ENCODE measurements at places on chromosomes 6 and 20.

DNA sequence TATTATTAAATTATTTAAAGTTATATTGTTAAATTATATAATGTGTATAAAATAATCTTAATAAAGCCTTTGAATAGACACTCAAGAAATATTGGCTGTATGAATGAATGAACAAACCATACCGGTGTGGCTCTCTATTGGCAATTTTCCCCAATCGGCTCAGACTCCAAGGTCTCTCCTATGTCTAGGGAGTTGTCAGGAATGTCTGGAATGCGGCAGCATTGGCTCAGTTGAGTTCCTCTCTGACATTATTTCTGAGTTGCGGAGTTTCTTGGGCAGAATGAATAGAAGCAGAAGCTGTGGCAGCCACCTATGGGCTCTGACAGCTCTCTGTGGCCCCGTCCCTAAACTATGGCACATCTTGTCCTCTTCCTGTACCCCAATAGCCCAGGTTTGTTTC lies 111.0 kb downstream of the SOBP start:
- DNase-seq, result peak; percentile 12

DNA sequence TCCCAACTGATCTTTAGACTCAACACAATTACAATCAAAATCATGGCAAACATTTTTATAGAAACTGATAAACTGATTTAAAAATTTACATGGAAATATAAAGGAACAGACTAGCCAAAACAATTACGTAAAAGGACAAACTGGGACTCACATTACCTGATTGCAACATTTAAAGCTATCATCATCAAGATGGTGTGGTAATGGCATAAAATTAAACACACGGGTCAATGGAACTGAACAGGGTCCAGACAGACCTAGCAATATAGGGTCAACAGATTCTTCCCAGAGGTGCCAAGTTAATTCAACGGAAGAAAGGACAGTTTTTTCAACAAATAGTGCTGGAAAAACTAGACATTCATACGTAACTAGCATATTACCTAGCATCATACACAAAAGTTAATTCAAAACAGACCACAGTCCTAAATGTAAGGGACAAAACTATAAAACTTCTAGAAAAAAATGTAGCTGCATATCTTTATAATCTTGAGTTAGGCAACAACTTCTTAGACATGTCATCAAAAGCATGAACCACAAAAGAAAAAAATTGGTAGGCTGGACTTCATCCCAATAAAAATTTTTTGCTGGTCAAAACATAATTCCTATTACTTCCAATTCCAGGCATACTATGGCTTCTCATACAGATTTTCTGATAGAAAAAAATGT lies 147.4 kb upstream of the BEND6 start:
- no peak for DNase-seq

GRCh38 chr20:21380711-21381110 lies 16.6 kb downstream of the NKX2-4 start:
- DNase-seq, result no peak

DNA sequence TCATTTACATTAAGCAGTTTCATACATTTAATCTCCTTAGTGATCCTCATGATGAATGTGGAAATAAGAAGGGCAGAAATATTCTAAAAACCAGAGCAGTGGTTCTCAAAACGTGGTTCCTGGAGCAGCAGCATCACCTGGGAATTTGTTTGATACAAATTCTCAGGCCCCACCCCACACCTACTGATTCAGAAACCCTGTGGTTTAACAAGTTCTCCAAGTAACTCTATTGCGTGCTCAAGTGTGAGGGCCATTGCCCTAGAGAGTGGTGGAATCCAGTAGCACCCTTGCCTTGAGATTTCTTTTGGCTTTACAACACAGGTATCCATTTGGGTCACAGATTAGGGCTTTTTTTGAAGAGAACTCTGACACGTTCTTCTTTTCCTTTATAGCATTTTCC lies 354.6 kb upstream of the FLRT3 start:
- DNase-seq, result no peak

- DNase-seq, result no peak
Observed at GRCh38 chr6:163570579-163571231, 156.2 kb downstream of the QKI start.

GRCh38 chr6:14903176-14904038 lies 342.5 kb upstream of the JARID2 start:
- DNase-seq, result no peak

GRCh38 chr6:16760516-16761470 lies at the start of gene ATXN1:
TSS of gene ATXN1 (minus strand) at chr6:16761460.
- no peak for DNase-seq

- DNase-seq, result peak; percentile 4
Observed at GRCh38 chr6:144559865-144560593, 274.9 kb downstream of the UTRN start.

- DNase-seq, result no peak
Observed at GRCh38 chr20:62769346-62770071, 26.8 kb upstream of the MRGBP start.

- no peak for DNase-seq
Observed at GRCh38 chr6:46412662-46413061, 78.6 kb downstream of the RCAN2 start.

DNA sequence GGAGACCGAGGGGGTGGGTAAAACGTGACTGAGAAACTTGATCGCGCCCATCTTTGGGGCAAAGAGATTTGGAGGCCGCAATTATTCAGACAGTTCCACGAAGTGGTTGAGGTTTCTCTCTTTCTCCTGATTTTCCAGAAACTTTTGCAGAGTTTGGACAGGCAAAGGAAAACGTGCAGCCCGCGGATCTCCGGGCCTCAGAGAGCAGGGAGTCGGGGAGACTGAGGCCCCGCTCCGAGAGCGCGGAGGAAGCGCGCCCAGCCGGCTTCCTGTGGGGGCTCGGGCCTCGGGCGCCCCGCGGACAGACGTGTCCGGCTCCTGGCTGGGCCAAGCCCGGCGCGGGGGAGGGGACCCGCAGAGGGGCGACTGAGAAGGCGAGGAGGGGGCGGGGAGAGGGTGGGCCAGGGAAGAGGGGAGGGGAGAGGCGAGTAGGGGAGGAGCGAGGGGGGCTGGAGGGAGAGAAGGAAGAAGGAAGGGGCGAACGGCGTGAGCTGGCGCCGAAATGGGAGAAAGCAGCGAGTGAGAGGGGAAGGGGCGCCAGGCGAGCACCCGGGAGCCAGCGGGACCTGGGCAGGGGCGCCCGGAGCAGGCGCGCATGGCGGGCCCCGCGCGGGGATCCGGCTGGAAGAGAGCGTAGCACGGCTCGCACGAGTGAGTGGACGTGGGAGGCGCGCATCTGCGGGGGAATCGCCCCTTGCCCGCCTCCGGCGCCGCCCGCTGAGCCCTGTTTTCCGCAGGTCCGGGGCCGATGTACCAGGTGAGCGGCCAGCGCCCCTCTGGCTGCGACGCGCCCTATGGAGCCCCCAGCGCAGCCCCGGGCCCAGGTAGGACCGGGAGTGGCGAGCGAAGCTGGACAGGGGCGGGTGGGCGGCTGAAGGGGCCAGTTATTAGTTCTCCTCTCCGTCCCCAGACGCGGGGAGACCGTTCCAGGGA lies at the start of gene MDFI:
Gene MDFI, plus strand, starts transcription at position 467 of the 933 bp plus-strand sequence. Its CDS starts 282 bp downstream, at position 749.
- DNase-seq, result no peak

GRCh38 chr20:37265152-37265551 lies 3.5 kb upstream of the GHRH start:
- DNase-seq, result no peak

DNA sequence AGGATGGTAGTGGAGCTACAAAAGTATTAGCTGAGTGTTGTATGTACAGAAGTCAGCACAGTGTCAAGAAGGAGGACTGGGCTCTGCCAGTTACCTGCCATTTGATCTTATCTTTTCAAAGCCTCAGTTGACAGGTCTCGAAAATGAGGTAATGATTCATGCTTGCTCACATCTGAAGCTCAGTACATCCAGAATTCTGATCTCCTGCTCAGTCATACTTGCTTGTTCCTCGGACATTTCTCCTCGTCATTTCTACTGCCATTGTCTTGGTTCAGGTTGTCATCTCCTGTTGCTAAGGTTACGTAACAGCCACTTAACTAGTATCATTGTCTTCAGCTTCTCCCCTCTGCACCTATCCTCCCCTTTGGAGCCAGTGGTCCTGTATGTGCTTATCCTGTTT lies 89.5 kb downstream of the SLX4IP start:
- no peak for DNase-seq

GRCh38 chr6:74044417-74045096 lies 348.6 kb downstream of the CD109 start:
- DNase-seq, result no peak

- no peak for DNase-seq
Observed at GRCh38 chr6:72746276-72746675, 124.4 kb downstream of the KCNQ5 start.

DNA sequence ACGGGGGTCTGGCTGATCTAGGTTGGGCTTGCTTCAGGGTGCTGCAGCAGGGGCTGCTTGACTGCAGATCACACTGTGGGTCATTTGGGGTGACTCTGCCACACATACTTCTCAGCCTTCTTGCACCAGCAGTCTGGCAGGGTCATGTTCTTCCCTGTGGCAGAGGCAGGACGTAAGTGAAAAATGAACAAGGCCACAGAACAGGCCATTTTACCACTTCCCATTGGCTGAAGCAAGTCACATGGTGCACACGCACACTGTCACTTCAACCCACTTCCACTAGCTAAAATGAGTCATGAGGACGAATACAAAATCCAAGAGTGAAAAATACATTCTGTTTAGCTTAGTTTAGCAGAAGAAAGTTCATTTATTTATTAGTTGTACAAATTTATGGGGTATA lies 168.6 kb upstream of the GGTLC1 start:
- no peak for DNase-seq

GRCh38 chr6:46024124-46024769 lies 8.6 kb upstream of the CLIC5 start:
- no peak for DNase-seq

DNA sequence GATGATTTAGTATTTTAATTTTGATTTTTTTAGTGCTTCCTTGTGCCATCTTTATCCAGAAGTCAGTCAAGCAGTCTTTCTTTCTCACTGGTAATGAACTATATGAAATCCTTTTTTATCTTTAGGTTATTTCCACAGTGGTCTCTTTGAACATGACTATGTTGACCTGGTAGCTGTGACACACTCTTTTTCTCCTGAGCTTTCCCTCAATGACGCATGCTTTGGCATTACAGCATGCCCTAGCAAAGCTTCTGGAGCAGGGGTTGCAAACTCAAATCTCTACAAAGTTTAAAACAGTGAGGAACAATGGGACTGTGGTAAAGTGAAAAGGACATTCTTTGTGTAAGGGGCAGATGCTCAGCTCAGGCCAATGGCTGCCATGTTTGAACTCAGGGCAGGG lies 4.5 kb upstream of the PLAGL1 start:
- DNase-seq, result no peak

DNA sequence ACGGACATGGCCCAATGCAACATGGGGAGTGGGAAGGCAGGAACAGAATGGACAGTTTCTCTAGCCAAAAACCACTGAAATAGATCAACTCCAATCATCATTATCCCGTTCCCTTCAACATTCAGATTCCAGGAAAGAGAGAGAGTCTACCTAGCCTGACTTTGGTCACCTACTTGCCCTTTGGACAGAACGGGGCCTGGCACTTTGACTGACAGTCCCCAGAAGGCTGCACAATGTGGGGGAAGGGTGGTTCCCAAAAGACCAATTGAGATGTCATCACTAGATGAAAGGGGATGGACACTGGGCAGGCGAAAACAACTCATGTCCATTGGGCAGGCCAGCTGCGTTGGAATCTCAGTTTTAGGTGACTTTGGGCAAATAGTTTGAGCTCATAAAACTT lies 15.0 kb upstream of the KIF16B start:
- no peak for DNase-seq

DNA sequence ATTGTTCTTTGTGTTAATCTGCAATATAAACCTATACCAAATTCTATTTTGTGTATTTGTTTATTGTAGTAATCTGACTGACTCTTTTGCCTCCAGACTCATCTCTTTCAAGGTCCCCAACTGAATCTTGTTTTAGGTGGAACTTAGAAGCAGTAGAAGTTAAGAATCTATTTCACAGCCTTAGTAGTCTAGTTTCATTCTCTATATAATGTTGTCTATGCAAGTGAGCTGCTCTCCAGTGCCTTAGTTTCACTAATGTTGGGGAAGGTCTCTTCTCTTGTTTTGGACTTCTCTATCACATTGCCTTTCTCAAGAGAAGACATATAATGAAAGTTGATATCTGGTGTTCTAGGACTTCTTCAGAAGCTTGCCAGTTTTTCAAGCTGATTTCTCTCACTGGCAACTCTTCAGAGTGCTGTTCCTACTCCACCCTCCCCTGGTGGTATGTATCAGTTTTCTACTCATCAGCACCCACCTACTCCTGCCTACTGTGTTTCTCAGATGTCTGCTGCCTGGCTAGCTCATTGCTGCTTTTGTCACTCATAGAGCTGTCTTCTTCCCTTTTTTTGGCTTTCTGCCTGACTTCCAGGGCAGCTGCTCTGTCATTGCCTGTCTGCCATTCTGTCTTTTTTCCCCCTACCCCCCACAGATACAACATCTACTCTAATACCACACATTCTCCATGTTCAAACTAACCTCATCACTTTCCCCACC lies 82.1 kb downstream of the PTPRA start:
- DNase-seq, result no peak

GRCh38 chr6:122426597-122426996 lies 27.1 kb downstream of the HSF2 start:
- no peak for DNase-seq

GRCh38 chr6:98981473-98981872 lies 33.7 kb upstream of the FBXL4 start:
- no peak for DNase-seq

GRCh38 chr20:52926505-52926904 lies 45.7 kb upstream of the TSHZ2 start:
- no peak for DNase-seq

- no peak for DNase-seq
Observed at GRCh38 chr20:39936401-39936800, 752.6 kb downstream of the MAFB start.

All from amniotic stem cell (primary cell).